ENCODE measurements at places on chromosomes 11 and 22. TPM values are rescaled to one million over a fixed set of nuclear protein-coding genes. Genes with fewer than 3 reads are reported as not detected.

Gene LRP4
- total RNA-seq = 121 TPM

Gene CYP2D6
- total RNA-seq = 1.4 TPM

Gene EMSY
- 12.8 TPM for total RNA-seq

Gene GRM5
- total RNA-seq = not detected

Gene MS4A12
- not detected for total RNA-seq

Gene MIEF1
- total RNA-seq = 15.2 TPM

Gene FDXACB1
- 3.9 TPM for total RNA-seq

Gene OR8G5
- not detected for total RNA-seq

Gene CSNK2A3
- total RNA-seq = 0.97 TPM

Gene OR2D2
- not detected for total RNA-seq

Gene SULT4A1
- total RNA-seq = not detected

Gene TMPRSS4
- 2.1 TPM for total RNA-seq

Gene MAP6
- 6.2 TPM for total RNA-seq

Gene FAT3
- 0.15 TPM for total RNA-seq

Data from lower leg skin (tissue), 4 donors.